ENCODE measurements at places on chromosomes 3 and 15.

- peak; percentile 16 for DNase-seq
Observed at GRCh38 chr15:41870689-41871081, 23.2 kb downstream of the SPTBN5 start.

DNA sequence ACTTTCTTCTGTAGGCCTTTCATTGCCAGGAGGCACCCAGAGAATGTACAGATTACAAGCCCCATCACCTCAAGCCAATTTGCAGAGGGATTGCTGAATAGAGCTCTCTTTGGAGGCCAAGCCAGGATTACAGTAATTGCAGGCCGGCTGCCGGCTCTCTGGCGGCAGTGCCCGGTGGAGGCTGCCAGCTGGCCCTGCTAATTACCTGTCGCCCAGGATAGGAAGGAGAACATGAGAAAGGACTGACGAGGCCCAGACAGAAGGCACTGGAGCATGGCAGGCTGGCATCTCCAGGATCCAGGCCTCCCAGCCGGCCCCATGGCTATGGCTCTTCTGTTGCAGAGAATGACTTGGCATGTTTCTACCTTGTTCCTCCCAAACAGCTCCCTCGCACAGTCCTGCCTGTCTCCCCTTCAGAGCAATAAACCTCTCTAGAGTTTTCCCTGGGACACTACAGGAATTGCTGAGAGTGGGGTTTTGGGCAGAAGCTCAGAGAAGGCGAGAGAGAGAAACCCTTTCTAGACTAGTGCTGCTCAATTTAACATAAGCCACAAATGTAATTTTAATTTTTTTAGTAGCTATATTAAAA lies 273.6 kb upstream of the PROK2 start:
- DNase-seq: no peak

GRCh38 chr3:70740872-70741271 lies 428.4 kb upstream of the MDFIC2 start:
- no peak for DNase-seq

DNA sequence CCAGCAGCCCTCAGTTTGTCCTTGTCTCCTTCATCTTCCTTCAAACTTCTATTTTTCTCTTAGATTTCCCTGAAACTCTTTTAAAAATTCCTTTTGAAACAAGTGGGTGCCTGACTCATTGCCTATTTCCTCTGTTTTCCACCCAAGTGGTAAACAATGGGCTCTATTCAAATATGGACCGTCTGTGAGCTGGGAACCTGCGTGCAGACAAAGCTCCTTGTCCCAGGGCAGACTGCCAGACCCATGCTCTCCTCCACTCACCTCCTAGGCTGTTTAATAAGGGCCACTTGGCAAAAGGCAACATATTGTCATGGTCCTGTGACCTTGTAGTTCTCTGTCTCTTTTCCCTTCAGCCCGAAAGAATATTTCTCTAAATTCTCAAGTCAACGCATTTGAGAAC lies 332.7 kb upstream of the THBS1 start:
- DNase-seq: peak; percentile 53

- DNase-seq: no peak
Observed at GRCh38 chr15:76187163-76187562, 124.1 kb downstream of the ETFA start.

DNA sequence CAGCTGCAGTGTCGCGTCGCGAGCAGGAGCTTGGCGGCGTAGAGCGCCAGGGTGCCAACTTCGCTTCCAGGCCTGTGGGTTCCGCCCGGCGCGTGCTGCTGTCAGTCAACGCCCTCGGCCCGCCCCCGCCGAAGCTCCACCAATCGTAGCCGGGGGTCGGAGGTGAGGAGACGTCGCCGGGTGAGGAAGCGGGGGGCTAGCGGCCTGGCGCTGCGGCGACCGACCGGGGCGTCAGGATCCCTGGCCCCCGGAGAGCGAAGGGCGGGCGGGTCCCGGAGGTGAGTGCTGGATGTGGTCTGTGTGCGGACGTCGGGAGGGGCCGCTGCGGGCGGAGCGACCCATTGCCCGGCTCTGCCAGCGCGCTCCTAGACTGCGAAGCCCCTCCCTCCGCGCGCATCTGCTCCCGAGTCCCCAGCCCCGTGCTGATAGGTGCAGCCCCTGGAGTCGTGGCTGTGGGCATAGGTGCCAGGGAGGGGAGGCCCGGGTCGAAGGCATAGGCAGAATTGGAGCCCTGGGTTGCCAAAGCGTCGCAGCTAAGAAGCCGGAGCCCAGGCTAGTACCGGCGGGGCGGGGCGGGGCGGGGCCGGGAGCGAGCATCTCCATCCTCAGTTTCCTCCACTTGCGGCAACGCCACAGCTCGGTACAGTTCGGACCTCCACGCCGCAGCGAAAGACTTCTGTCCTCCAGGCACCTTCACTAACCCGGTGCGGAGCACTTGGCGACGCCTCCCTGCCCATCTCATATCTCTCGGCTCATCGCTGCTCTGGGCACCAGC lies at the start of gene NXPE3:
NXPE3 (plus strand) TSS at position 165 of the 775 bp plus-strand sequence. CDS start 6,386 bp downstream, outside the sequence.
- DNase-seq: peak; percentile 94

All from adipocyte (in vitro differentiated cells).